Spinal cord (tissue), 10 donors: ENCODE measurements at places on chromosomes 7 and 10. TPM values are rescaled to one million over a fixed set of nuclear protein-coding genes. Genes with fewer than 3 reads are reported as not detected.

- H3K4me1 ChIP-seq, result peaks cover 37% of the 10 kb centered on the region
- peak overlapping the region; percentile 74 for H3K27ac ChIP-seq
- no peak for DNase-seq
These were observed 116.2 kb upstream of the SH2B2 start for GRCh38 chr7:102170393-102170970.

SLC4A2 gene
- total RNA-seq, result 27.5 TPM

SLC18A3 gene
- 1.9 TPM for total RNA-seq

DNA sequence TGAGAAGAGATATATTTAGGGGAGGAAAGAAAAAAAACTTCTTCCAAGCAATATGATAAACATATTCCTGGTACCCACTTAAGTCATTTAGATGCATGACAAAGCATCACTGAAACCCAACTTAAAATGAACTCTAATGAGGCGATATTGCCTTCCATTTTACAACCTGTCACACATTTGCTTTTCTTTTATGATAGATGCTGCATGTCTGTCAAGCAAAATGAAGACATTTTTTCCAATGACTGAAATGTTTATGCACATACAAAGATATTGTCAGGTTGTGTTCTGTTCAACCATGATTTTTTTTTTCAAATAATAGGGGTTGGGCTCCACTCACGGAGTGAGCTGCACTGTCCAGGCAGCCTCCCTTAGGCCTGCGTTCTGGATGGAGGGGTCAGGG, 894.4 kb downstream of the SORCS3 start:
- DNase-seq, result no peak
- no peaks in the 10 kb centered on the region for H3K4me1 ChIP-seq
- H3K27me3 ChIP-seq, result no peaks in the 10 kb centered on the region
- no peaks in the 10 kb centered on the region for H3K36me3 ChIP-seq
- no peak overlapping the region for H3K4me3 ChIP-seq
- no peak overlapping the region for H3K27ac ChIP-seq

DNA sequence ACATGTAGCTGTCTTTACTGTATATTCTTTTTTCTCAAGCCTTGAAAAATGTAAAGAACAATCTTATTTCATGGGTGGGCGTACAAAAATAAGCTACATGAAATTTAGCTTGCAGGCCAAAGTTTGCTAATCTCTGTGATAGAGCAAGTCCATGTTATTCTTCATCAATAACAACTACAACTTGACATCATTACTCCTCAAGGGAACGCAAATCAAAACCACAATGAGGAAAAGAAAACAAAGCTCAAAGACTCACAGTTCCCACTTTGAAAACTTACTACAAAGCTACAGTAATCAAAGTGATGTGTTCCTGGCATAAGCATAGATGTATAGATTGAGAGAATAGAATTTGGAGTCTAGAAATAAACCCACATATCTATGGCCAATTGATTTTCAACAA, 62.5 kb downstream of the GNA12 start:
- H3K4me3 ChIP-seq, result no peak overlapping the region
- no peak overlapping the region for H3K27ac ChIP-seq
- no peaks in the 10 kb centered on the region for H3K27me3 ChIP-seq

- no peak overlapping the region for H3K4me3 ChIP-seq
- peaks cover 13% of the 10 kb centered on the region for H3K4me1 ChIP-seq
- H3K27ac ChIP-seq, result no peak overlapping the region
- H3K27me3 ChIP-seq, result peaks cover 28% of the 10 kb centered on the region
These were observed 4.2 kb upstream of the IKZF1 start for GRCh38 chr7:50300336-50300735.

DNA sequence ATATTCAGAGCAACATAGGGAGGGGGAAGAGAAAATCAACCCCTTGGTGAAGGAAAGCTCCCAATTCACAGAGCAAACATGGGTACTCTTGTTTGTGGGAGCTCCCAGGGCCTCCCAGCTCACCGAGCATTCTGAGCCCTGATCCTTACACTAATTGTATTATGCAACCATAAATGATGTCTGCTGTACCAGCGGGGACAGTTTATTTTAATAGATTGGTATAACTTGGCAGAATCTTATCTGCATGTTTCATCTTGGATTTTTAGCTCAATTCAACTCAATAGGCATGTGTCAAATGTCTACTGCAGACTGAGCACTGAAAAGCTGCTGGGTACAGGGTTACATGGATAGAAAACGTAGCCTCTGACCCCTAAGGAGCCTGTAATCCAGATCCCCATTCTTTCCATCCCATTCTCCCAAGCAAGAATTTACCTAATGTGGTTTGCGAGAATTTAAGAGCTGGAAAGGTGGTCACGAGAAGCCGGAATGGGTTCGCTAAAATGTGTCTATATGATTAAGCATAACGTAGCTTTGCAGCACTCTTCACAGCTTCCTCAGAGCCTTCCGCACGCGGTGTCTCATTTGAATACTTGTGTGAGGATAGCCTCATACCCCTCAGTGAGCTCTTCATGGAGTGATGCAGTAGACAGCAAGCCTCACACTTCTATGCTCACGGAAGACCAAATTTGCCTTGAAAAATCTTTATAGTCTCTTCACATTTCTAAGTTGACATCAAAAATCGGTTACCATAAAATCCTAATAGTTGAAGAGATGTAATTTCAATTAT, 18.3 kb downstream of the EGFR start:
- no peak overlapping the region for H3K4me3 ChIP-seq
- H3K36me3 ChIP-seq, result no peaks in the 10 kb centered on the region
- H3K4me1 ChIP-seq, result no peaks in the 10 kb centered on the region
- DNase-seq, result no peak

- no peak for DNase-seq
- H3K4me3 ChIP-seq, result no peak overlapping the region
These were observed 296.0 kb upstream of the SP4 start for GRCh38 chr7:21131897-21132296.

GRCh38 chr7:151462306-151462779, 22.4 kb upstream of the CRYGN start:
- peaks cover 19% of the 10 kb centered on the region for H3K36me3 ChIP-seq
- no peaks in the 10 kb centered on the region for H3K27me3 ChIP-seq
- DNase-seq, result no peak
- H3K4me1 ChIP-seq, result peaks cover 28% of the 10 kb centered on the region
- no peak overlapping the region for H3K4me3 ChIP-seq
- no peak overlapping the region for H3K27ac ChIP-seq

DNA sequence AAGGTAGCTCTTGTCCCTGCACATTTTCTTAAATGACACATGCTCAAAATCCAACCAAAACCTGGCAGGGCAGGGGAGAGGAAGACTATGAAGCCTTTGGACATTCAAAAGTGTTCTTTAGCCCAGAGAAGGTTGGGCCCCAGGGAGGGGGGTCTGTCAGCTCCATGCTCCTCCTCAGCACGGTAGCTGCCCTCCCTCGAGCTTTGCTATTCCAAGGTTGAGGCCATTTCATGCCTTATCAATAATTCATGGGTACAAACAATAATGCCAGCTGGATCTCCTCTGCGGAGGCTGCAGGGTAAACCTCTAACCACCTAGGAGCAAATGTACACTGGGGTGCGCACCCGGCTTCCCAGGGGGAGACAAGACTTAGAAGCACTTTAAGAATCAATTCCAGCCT, 61.5 kb downstream of the SLIT1 start:
- no peak overlapping the region for H3K4me3 ChIP-seq
- H3K4me1 ChIP-seq, result peaks cover 57% of the 10 kb centered on the region
- DNase-seq, result no peak
- H3K36me3 ChIP-seq, result peaks cover 39% of the 10 kb centered on the region
- no peaks in the 10 kb centered on the region for H3K27me3 ChIP-seq

- no peak overlapping the region for H3K27ac ChIP-seq
- peaks cover 3% of the 10 kb centered on the region for H3K36me3 ChIP-seq
- no peak overlapping the region for H3K4me3 ChIP-seq
- peaks cover 6% of the 10 kb centered on the region for H3K27me3 ChIP-seq
- H3K4me1 ChIP-seq, result peaks cover 60% of the 10 kb centered on the region
These were observed 53.4 kb downstream of the FOXL3 start for GRCh38 chr7:343227-343822.

GRCh38 chr10:119431034-119431772, 111.3 kb downstream of the RGS10 start:
- H3K4me1 ChIP-seq, result no peaks in the 10 kb centered on the region
- H3K27me3 ChIP-seq, result no peaks in the 10 kb centered on the region
- no peak overlapping the region for H3K27ac ChIP-seq
- no peak overlapping the region for H3K4me3 ChIP-seq
- no peak for DNase-seq

- H3K27ac ChIP-seq, result no peak overlapping the region
- H3K36me3 ChIP-seq, result no peaks in the 10 kb centered on the region
- H3K4me3 ChIP-seq, result no peak overlapping the region
- H3K27me3 ChIP-seq, result no peaks in the 10 kb centered on the region
These were observed 182.6 kb upstream of the TMEM106B start for GRCh38 chr7:12028508-12028907.

DNA sequence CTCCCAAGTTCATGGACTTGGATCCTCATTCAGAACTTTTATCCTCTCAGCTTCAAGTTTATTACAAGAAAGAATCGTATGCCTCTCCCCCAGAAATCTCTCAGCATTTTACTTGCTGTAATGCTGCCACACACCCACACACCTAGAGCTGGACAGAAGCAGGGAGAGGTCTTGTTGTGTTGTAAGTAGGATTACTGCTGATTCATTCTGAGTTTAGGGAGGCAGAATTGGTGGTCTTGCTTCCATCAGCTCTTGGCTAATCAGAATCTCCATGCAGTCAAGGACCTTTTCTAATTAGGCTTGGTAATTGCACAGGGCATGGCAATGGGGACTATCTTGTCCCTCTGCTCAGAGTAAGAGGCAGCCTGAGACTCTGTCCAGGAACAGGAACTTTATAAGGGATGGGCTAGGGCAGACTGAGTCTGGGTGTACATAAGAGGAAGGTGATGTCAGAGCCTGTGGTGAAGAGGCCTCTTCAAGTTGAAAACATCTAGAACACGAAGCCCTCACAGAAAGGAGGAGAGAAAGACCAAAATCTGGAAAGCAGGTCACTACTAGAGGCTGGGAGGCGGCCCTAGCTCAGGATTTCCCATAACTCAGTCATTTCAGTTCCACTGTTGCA, 7.0 kb upstream of the PTPRE start:
- H3K27ac ChIP-seq, result no peak overlapping the region
- no peaks in the 10 kb centered on the region for H3K36me3 ChIP-seq
- no peak for DNase-seq
- no peaks in the 10 kb centered on the region for H3K4me1 ChIP-seq
- no peaks in the 10 kb centered on the region for H3K27me3 ChIP-seq

ITPRID1 gene
- not detected for total RNA-seq

IL6 gene
- not detected for total RNA-seq

ELN gene
- total RNA-seq, result 287 TPM

GRCh38 chr10:18378766-18379165, 238.5 kb downstream of the CACNB2 start:
- no peaks in the 10 kb centered on the region for H3K36me3 ChIP-seq
- no peak overlapping the region for H3K27ac ChIP-seq
- no peak for DNase-seq
- H3K4me3 ChIP-seq, result no peak overlapping the region

GIMAP1 gene
- total RNA-seq, result 1.2 TPM

KIF11 gene
- total RNA-seq, result 15.2 TPM

GRCh38 chr7:47091141-47091540, 490.8 kb downstream of the TNS3 start:
- H3K4me3 ChIP-seq, result no peak overlapping the region
- no peak for DNase-seq
- no peaks in the 10 kb centered on the region for H3K36me3 ChIP-seq
- peaks cover 6% of the 10 kb centered on the region for H3K4me1 ChIP-seq
- peaks cover 3% of the 10 kb centered on the region for H3K27me3 ChIP-seq

DNA sequence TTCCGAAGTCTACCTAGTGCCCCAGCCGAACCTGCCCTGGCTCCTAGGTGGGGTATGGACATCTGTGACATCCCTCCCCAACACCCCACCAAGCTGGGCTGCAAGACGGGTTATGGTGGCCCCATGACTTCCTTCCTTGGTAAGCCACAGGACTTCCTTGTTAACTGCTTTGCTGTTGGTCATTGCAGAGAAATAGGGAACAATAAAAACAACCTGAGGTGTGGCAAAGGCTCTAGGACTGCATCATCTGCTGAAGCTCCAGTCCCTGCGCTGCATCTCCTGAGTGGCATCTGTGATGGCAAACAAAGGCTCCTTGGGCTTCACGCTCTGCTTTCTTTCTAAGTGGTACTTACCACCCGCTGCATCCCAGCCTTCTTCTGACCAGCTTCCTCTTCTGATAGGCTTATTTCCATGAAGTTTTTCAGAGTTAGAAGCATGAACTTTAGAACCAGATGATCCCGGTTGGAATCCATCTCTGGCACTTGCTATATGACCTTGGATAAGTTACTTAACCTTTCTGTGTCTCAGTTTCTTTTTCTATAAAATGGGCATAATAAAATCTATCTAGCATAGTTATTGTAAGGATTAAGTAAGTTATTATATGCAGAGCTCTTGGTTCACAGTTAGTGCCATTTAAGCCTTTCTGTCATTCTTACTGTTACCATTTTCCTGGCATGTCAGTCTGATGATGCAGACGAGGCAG, 216.8 kb downstream of the RPS24 start:
- no peak overlapping the region for H3K4me3 ChIP-seq
- no peak for DNase-seq
- H3K36me3 ChIP-seq, result no peaks in the 10 kb centered on the region
- H3K27ac ChIP-seq, result no peak overlapping the region

DNA sequence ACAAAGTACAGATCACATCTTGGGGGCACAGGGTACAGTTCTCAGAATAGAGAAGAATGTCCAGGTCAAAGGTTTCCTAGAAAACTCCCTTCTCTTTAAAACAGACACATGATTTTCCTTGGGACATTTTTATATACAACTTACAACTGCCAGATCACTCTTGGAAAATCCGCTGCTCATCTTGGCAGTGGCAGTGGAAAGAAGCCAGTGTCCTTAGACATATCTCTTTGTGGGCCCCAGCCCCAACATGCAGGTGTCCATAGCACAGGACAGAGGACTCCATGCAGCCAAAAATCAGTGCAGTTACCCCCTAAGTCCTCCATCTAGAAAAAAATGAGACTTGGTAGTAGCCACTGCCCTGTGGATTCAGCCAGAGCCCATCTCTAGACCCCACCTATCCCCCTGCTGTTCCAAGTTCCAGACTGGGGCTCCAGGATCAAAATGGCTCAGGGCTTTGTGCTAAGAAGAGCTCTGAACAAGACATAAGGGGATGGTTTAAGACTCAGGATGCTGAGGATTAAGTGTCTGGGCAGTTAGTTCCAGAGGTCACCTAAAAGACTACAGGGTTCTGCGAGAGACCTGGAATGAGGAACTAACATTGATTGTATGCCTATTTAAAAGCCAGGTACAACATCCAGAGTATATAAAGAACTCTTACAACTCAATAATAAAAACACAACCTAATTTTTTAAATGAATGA, 34.4 kb downstream of the HIPK2 start:
- H3K4me1 ChIP-seq, result peaks cover 48% of the 10 kb centered on the region
- H3K27ac ChIP-seq, result no peak overlapping the region
- H3K36me3 ChIP-seq, result no peaks in the 10 kb centered on the region
- H3K27me3 ChIP-seq, result no peaks in the 10 kb centered on the region
- no peak overlapping the region for H3K4me3 ChIP-seq

GPR85 gene
- total RNA-seq, result 46.8 TPM

GOLGA7B gene
- total RNA-seq, result 5.8 TPM

DNA sequence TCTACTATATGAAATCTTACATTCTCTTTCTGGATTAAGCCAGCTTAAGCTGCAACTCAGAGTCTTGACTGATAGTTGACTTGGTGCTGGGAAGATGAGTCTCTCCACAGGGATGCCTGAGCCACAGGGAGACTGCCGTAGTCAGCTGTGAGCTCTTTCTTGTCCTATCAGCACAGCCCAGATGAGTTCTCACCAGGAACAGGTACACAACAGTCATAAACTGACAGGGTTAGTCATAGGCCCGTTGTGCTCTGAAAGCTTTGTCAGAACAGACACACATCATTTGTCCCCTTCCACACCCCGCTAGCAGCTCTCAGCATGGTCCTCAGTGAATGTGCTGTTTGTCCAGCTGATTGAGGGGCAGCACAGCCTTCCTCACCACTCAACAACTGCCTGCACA, 221.6 kb downstream of the RPS24 start:
- H3K36me3 ChIP-seq, result no peaks in the 10 kb centered on the region
- no peak overlapping the region for H3K4me3 ChIP-seq
- H3K27ac ChIP-seq, result no peak overlapping the region
- no peak for DNase-seq
- H3K4me1 ChIP-seq, result peaks cover 12% of the 10 kb centered on the region

MYL10 gene
- not detected for total RNA-seq
